NCI-H82 (cell line): ENCODE measurements at places on chromosomes 1 and 21.
A peak's percentile ranks its signal among the peaks of the same experiment; 100 is the strongest.

DNA sequence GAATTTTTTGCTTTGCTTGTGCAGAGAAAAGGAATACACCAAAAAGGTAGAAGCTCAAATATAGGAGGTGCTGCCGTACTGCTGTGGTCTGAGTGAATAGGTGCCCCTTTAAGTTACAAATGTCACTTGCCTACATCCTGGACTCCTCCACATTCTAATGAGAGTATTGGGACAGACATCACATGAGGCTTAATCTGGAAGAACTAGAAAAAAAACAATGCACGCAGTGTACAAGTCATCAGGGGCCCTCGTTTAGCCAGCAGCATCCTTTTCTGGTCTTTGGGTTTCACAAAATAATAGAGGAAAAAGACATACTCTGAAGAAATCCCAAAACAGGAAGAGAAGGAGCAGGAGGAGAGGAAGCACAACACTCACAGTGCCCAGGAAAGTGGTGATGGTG lies 89.3 kb downstream of the SLC44A5 start:
- DNase-seq: no peak

- no peak for DNase-seq
Observed at GRCh38 chr1:153395136-153395685, 4.3 kb upstream of the S100A8 start.

DNA sequence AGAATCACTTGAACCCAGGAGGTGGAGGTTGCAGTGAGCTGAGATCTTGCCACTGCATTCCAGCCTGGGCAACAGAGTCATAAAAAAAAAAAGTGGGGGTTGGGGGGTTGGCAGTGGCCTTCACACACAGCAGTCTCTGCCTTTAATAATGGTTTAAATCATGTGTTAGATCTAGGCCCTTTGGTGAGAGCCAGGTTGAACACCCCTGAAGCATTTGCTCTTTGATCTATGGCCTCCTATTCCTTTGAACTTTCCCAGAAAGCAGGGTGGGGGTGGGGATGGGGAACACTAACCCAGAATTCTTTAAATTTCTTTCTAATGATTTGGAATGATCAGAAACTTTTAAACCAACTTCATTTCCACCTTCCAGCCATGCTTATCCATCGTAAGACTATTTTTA lies 313.0 kb downstream of the KIF26B start:
- DNase-seq: no peak

GRCh38 chr1:233024199-233024598 lies 73.8 kb downstream of the NTPCR start:
- DNase-seq: no peak

DNA sequence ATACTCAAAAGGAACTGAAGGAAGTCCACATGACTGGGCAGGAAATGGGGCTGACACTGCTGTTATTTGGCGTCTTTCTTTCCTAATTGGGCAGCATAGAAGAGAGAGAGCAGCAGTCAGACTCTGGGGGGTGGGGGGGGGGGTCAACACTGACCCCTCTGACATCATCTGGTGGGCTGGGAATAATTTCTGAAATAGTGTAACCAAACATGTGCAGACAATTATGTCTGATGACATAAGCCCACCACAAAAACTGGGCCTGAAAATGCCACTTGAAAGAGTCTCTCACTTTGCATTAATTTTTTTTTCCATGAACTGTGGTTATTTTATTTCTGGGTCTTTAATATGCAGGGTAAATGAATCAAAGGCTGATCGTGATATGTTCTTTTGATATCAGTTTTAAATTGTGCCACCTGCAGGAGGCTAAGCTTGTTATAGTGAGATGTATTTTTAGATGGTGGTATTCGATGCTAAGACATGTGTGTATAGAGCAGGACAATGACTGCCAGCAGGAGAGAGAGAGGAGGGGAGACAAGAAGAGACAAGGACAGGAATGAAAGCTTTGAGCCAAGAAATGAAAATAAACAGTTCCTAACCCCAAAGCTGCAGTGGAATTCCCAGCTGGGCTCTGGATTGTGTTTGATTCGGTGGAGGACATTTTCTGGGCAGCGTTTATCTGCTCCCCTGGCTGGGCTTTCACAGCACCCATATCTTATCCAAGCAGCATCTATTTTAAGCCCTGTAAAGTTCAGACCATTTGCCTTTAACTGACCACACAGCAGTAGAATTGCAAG lies 264.7 kb downstream of the PBX1 start:
- DNase-seq: no peak

DNA sequence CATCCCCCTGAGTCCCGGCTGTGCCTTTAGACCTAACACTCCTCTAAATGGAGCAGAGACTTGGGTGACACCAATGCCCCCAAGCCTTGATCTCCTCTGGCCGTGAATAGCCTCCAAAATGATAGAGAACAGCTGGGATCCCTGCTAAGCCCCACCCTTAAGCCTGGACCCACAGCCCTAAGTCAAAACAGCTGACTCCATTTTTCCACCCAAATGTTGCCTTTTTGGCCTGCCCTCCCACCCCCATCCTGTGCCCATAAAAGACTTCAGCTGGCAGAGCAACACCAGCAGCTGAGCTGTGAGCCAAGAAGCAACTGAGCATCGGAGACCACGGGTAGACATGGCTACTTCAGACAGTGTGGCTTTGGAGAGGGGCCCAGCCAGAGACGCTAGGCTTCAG lies 420.8 kb downstream of the NPHP4 start:
- DNase-seq: no peak

- no peak for DNase-seq
Observed at GRCh38 chr21:46151261-46151988, 4.0 kb downstream of the FTCD start.

- no peak for DNase-seq
Observed at GRCh38 chr1:1376551-1377226, 1.7 kb upstream of the AURKAIP1 start.

DNA sequence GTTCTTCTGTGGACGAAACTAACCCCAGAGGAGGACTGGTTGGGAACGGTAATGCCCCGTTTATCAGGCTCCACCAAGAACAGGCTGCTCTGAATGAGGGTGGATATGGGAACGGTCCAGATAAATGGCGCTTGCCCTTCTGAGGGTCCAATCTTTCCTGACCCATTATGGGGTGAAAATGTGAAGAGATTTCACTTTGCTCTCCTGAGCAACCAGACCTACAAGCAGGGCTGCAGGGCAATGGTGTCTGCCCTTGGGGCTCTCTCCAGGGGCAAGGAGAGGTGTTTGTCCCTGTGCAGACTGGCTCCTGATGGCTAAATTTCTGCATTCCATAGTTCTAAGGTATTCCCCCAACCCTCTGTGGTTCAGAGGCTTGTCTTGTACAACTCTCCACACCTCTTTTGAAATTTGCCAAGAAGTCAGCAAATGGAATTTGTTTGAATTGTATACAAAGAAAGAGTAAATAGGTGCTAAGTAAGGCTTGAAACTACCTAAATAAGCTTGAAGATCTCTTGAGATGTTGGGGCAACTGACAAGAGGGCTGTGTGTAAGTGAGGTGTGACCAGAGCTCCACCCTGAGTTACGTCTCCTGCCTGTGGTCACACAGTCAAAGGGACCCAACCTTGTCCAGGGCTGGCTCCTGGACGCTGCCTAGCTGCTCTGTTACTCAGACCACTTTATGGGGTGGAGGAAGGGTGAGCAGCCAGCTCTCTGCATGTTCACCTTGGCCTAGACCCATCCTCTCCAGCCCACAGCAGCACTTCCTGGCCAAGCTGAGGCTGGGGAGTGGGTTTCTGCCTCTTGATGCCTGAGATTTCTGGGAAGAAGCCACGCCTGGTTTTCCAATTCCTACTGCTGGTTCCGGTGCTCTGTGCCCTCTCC lies 24.8 kb downstream of the SLC2A1 start:
- no peak for DNase-seq

- DNase-seq: no peak
Observed at GRCh38 chr1:230591678-230592077, 50.6 kb upstream of the COG2 start.

- no peak for DNase-seq
Observed at GRCh38 chr1:228884196-228884595, 148.9 kb downstream of the RHOU start.

DNA sequence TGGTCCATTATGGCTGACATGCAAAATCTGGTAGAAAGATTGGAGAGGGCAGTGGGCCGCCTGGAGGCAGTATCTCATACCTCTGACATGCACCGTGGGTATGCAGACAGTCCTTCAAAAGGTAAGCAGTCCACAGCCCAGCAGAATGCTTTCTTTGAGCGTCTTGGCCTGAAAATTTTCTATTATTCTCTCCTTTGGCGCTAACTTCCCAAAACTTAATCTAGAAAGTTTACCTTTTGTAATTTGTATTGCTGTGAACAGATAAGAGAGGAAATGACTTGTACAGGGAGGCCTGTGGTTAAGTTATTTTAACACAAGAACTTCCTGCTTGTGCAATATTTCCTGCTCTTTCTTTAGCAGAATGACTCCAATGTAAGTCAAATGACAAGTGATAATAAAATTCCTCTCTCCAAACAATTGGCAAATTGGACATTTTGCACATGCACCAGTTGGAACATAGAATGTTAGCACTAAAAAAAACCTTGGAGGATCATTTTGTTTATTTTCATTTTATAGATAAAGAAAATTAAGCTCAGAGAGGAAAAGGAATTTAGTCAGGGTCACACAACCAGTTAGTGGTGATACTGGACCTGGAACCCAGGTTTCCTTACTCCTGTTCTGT lies 18.9 kb downstream of the CAP1 start:
- no peak for DNase-seq

DNA sequence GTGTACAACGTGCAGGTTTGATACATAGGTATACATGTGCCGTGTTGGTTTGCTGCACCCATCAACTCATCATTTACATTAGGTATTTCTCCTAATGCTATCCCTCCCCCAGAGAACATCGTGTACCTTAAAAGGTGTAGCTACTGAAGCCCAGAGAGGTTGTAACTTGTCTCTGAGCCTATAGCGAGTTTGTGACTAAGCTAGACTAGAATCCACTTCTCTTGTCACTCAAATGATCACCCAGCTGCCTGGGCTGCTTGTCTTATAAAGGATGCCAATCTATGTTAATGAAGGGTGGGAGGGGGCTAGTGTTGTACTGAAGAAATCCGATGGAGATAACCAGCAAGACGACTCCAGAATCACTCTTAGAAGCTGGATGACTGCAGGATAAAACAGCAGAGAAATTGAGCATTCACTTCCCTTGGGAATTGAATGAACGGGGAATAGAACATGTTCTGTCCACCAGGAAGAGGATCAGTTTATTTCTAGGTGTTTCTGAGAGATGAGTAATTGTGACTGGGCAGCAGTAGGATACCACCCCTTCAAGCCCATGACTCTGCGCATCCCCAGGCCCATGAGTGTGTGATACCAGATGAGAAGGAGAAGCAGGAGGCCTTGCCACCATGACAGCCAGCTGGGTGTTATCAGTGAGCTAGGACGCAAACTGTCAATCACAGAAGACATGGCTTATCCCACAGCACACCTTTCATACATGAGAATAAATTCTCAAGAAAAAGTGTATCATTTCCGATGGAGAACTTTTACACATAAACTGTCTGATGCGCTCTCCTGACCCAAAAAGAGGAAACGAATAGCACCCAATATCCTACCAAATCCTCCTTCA lies 390.4 kb downstream of the NTNG1 start:
- DNase-seq: peak; percentile 25

DNA sequence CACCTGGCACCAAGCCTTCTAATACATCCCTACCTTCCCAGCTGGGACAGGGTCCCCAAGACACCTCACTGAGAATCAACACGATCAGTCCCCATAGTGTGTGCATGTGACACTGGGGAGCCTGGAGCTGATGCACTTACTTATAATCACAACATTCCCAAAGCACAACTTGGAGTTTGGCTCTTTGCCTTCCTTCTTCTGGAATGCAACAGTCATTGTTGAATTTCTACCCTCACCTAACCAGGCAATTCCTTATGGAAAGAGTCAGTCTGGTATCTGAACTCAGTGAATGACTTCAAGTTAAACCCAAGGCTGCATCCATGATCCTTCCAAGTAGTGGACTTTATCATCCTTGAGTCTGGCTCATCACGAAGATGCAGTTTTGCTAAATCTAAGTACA lies 86.1 kb downstream of the DSCAM start:
- DNase-seq: no peak

GRCh38 chr1:236457775-236458174 lies 63.7 kb downstream of the EDARADD start:
- no peak for DNase-seq

GRCh38 chr1:213374369-213374768 lies 323.3 kb downstream of the RPS6KC1 start:
- DNase-seq: peak; percentile 87

GRCh38 chr1:117664314-117664713 lies 58.5 kb downstream of the TENT5C start:
- no peak for DNase-seq

GRCh38 chr1:67771152-67771551 lies 62.1 kb downstream of the GNG12 start:
- DNase-seq: no peak

DNA sequence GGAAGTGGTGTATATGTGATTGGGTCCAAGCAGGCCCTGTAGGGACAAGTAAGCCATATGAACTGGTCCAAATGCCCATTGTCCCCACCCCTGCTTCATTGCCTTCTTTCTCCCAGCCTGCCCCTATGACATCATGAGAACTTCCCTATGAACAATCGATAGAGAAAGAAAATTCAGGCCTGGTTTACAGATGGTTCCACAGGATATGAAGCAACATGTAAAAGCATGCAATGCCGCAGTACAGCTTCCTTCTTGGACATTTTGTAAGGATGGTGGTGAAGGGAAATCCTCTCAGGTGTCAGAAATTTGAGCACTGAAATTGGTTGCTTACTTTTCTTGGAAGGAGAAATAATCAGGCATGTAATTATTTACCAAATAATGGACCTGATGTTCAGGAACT lies 581.7 kb downstream of the MRPL39 start:
- DNase-seq: no peak

- DNase-seq: peak; percentile 31
Observed at GRCh38 chr1:199954699-199955098, 72.8 kb upstream of the NR5A2 start.

DNA sequence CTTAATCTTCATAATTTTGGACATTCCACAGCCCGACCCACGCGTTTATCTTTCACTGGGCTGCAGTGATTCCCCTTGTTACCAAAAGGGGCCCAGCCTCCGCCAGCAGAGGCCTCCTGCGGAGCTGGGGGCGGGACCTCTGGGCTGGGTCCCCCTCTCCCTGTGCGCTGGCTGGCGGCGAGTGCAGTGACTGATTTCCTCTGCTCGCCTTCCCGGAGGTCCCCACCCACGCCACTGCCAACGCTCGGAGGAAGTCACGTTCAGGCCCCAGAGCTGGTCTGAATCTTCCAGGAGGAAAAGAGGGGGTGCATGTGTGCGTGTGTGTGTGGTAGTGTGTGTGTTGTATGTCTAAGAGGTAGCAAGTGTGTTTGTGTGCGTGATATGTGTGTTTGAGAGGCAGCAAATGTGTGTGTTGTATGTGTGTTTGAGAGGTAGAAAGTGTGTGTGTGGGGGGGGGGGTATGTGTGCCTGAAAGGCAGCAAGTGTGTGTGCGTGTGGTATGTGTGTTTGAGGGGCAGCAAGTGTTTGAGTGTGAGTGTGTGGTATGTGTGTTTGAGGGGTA lies 35.0 kb upstream of the JAK1 start:
- DNase-seq: no peak

GRCh38 chr1:177174921-177175634 lies 4.3 kb downstream of the BRINP2 start:
- peak; percentile 31 for DNase-seq

- DNase-seq: no peak
Observed at GRCh38 chr1:12143631-12144155, 23.1 kb upstream of the TNFRSF1B start.
